ENCODE measurements at places on chromosomes 5 and 9.

GRCh38 chr5:139268364-139269202 lies 25.0 kb upstream of the MATR3 start:
- no peak for DNase-seq

DNA sequence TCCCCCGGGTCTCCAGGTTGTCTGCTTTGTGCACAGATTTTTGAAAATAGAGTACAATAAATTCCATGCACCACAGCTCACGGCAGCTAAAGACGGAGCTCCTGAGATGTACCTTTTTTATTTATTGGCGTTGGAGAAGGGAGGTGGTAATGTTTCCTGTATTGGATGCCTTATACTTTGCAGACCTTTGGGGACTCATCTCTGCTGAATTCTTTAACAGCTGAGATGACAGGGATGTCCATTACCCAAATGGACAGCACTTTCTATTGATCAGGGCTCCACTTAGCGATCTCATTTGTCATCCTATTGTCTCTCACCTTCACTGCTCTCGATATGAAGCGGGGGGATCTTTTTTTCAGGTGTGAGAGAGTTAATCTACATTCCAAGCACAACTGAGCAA lies 137.8 kb downstream of the EFNA5 start:
- DNase-seq, result no peak

GRCh38 chr5:151461312-151461711 lies 13.9 kb downstream of the SLC36A1 start:
- DNase-seq, result no peak

DNA sequence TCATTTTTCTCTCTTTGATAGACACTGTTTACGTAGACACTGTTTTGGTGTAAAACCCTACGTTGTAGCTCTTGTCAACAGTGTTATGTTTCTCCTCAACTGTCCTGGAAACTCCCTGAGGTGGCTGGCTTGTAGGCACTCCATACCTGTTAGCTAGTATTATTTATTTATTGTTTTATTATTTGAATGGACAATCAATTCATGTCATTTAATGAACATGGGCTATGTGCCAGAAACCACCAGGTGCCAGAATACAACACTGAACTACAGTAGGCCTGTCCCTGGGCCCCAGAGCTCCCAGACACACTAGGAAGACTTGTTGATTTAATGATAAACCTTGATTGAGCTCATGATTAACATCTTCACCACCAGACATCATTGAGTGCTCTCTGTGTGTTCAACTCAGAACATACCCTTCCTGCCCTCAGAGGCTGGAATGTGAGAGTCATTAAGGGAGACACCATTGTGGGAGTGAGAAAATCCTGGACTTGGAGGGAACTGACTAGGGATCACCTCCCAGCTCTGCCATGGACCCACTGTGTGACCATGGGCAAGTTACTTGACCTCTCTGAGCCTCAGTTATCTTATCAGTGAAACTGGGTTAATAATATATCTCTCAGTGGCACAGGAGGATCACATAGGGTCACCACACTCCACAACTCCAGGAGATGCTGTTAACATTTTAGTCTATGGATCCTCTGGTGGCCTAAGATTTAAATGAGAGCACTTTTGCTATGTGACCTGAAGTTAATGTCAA lies 19.2 kb downstream of the IRF1 start:
- peak; percentile 45 for DNase-seq

DNA sequence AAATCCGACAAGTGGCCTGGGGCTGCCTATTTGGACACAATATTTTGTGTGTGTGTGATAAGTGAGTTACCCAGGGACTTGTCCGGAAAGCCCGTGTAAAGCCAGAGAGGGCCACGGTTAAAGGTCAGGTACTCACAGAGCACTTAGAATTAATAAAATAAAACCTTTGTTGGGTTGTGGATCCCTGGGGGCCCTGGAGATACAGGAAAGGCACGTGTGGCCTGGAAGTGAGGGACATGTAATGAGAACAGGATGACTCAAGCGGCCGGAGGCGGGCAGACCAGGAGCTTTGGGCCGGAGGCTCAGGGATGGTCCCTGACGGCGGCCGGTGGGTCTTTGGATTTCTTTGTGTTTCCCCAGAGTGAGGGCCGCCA lies 1.0 kb downstream of the DMRT2 start:
- no peak for DNase-seq

DNA sequence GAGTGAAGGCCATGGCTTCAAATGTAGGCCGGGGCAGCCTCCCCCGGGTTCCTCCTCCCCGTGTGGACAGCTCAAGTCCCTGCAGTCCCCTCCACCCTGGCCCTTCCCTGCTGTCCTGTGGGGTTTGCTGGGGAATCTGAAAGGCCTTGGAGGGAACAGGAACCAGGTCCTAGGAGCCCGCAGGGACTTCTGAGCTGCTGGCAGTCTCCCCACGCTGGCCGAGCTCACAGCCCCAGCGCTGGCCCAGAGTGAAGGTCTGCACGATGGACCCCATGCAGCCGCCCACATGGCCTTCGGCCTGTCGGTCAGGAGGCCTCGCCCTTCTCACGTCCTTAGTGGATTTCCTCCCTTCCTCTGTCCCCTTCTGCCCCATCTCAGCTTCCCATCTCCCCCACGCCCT lies 25.7 kb upstream of the NOTCH1 start:
- DNase-seq, result no peak

All from breast epithelium (tissue), 4 donors.